ENCODE measurements at places on chromosomes 1 and 21.

DNA sequence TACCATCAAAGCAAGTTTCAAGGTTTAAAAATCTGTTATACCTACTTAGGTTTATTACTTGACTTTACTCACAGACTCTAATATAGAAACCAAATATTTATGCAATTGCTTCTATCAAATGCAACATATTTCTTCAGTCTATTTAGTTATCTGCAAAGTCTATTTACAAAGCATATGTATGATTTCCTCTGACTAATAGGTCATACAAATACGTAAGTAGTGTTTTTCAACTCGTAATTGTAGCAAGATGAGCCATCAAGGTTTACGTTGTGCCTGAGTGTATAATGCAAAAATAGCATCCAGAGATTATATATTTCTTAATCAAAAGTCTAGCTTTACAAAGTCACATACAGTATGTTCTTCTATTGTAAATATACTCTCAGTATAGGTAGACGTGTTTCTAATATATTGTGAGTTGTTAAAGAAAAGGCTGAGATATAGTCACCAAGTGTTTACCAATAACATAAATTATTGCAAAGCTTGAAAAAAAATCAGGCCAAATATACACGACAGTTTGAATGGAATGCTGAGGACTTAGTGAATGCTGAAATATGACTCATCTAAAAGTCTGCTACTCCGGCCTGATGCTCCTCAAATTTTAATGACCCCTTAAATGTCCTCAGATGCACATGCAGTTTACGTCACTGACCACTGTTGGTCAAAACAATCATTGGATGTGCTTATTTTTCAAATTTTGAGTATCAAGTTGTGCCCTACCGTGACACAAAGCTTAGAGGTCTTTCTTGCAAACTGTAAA is 48.4 kb downstream of the ADAMTS5 start:
- DNase-seq, result no peak

GRCh38 chr21:46108827-46109312 is 11.0 kb downstream of the COL6A2 start:
- DNase-seq, result no peak

- peak; percentile 38 for DNase-seq
Observed at GRCh38 chr1:243763806-243764205, 86.2 kb downstream of the AKT3 start.

GRCh38 chr21:17554679-17555465 is 42.0 kb downstream of the CXADR start:
- peak; percentile 25 for DNase-seq

DNA sequence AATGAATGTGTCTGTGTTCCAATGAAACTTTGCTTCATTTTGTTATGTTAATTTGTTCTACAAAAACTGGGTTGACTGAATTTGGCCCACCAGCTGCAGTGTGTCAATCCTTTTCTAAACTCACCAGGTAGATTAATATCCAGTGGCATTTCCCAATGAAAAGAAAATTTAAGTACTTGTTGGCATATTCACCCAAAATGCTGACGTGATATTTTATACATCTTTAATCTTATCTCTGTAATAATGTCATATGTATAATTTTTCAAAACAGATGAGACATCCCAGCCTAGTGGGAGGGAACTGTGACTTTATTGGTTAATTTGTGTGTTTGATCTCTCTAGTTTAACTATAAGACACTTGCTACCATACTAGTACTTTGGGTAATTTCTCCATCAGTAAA is 8.1 kb downstream of the SELENOF start:
- no peak for DNase-seq

All from NCI-H524 (cell line).